ENCODE measurements at places on chromosomes 11 and 22.

GRCh38 chr11:43983221-43983810 lies 40.9 kb downstream of the C11orf96 start:
- no peak for DNase-seq

DNA sequence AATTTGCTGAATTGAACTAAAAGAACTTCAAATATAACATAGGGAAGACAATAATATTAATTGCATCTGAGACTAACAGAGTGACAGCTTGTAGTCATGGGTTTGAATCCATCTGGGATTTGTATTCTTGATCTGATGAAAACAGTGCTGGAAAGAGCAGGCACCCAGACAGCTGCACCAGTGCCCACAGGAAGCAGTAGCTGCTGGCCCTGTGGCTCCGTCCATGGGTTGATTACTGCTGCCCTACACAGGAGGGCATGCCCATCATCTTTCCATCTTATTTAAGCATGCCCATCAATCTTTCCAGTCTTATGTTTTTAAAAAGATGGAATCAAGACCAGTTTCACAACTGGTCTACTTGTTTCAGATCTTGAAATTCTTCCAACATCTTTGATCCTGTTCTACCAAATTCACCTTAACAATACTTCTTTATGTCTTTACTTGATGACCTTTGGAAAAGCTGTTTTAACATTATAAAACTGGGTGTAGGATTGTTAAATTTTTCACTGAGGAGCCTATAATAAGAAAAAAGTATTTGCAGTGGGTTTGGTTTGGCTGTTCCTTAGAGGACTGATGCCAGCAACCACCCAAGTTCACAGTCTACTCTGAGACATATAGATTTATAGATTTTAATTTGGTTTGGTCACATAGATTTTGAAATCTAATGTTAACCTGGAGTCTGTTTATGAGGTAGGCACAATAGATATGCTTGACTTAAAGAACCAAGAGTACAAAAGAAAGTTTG lies 761 bp upstream of the NXPE4 start:
- DNase-seq, result no peak

GRCh38 chr11:120219232-120219937 lies 8.6 kb downstream of the OAF start:
- DNase-seq, result no peak

DNA sequence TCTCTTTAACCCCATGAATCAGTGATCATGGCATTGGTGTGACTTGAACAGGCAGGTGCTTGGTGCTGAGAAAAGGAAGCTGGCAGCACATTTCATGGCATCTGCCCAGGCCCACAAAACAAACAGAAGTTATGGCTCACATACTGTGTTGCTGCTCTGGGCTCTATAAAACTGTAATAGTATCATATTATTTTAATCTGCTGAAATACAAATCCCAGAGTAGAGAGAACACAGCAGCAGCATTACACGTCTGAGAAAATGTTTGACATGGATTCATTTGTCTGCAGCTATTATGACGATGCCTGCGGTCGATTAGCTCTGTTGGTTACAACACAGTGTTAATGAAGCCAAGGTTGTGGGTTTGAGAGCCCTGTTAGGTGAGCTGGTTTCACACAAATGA lies 80.8 kb downstream of the ALX4 start:
- no peak for DNase-seq

DNA sequence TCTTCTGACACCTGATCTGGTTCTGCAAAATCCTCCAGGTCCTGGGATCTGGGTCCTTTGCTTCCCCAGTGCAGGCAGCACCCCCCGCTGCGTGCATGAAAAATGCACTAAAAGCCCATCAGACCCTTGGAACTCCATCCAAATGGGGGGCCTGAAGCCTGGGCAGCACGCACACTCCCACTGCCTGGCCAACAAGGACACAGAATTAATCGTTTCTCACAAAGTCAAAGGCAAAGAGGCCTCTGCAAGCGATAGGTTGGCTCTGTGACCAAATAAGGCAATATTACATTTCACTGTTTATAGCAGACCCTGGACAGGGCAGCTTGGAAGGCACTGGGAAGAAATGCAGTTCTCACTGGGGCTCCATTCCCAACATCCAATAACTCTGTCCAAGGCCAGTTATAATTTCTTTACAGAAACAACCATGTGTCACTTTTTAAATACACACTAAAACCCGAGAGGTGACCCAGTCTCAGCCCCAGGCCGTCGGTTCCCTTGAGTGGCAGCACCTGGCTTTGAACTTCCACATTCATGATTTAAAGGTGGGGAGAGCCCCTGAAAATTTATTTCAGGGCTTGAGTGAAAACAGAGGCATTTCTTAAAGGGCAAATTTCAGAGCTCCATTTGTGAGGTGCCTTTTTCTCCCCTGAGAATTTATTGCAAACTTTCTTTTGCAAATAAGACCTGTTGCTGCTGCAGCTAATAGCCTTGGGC lies 114.4 kb upstream of the ANO1 start:
- no peak for DNase-seq
